ENCODE measurements at places on chromosomes 2 and 18.

- DNase-seq: no peak
These were observed 60.7 kb upstream of the ZNF532 start for GRCh38 chr18:58803978-58804377.

- DNase-seq: no peak
These were observed 32.3 kb downstream of the EML6 start for GRCh38 chr2:54755641-54756326.

- no peak for DNase-seq
These were observed 336.5 kb downstream of the DCDC2C start for GRCh38 chr2:4039896-4040295.

DNA sequence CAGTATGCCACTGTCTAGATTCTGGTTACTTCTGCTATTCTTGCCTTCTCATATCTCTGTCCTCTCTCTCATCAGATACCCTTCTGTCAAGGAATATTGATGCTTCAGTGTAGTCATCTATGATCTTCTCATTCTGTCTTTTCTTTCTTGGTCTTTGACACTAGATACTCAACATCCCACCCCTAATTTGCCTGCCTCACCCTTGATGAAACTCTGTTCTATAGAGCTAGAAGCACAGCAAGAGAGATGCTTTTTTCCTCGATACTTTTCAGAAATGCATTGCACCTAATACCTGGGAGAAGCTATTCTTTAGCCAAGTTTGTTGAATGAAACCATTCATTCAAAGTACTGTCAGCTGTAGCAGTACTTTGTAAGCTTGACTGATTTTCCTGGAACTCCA is 9.5 kb downstream of the SEPTIN2 start:
- DNase-seq: no peak

DNA sequence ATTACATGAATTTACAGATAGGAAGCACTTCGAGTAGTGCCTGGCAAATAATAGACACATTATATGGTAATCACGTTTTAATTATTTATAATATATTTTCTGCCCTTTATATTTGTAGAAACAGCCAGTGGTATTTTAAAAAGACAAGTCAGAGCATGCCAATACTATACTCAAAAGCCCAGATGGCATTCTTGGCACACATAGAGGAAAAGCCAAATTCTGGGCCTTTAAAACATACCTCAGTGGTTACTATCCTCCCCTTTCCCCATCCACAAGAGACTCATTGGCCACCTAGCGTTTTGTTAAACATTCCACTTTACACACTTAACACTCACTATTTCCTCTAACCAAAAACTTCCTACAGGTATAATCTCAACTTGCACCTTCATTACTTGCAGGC is 63.3 kb upstream of the ZNF804A start:
- no peak for DNase-seq

DNA sequence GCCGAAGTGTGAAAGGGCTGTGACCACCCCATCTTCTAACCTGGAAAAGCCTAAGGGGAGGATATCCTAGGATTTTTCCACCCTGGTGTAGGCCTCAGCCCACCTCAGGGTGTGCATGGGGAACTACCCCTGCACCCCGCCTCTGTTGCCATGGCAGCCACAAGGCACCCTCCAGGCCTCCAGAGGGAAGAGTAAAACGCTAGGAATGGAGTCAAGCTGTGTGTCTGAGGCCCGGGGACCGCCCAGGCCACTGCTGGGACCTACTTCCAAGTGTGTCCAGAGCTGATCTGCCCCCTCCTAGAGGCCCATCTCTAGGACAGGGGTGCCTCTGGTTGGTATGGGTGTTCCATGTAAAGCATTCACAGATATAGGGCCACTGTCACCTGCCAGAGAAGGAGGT is 86.7 kb downstream of the PLB1 start:
- no peak for DNase-seq

DNA sequence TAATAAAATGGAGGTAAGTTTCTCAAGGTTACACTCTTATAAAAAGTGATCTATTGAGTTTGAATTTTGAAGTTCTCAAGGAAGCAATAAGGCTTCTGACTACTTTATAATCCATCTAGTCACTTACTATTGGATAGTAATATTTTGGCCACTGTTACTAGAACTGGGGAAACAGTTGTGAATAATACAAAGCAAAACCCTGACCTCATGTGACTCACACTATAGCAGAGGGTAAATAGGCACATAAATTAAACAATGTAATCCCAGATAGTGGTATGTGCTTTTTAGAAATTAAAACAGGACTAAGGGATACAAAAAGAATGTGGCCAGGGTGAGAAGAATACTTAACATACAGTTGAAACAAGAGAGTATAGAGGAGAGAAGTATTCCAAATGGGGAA is 78.6 kb downstream of the CALCRL start:
- DNase-seq: peak; percentile 14

- DNase-seq: no peak
These were observed 49.0 kb downstream of the ZDBF2 start for GRCh38 chr2:206323486-206323885.

- no peak for DNase-seq
These were observed 141.8 kb downstream of the ACKR3 start for GRCh38 chr2:236711440-236711839.

DNA sequence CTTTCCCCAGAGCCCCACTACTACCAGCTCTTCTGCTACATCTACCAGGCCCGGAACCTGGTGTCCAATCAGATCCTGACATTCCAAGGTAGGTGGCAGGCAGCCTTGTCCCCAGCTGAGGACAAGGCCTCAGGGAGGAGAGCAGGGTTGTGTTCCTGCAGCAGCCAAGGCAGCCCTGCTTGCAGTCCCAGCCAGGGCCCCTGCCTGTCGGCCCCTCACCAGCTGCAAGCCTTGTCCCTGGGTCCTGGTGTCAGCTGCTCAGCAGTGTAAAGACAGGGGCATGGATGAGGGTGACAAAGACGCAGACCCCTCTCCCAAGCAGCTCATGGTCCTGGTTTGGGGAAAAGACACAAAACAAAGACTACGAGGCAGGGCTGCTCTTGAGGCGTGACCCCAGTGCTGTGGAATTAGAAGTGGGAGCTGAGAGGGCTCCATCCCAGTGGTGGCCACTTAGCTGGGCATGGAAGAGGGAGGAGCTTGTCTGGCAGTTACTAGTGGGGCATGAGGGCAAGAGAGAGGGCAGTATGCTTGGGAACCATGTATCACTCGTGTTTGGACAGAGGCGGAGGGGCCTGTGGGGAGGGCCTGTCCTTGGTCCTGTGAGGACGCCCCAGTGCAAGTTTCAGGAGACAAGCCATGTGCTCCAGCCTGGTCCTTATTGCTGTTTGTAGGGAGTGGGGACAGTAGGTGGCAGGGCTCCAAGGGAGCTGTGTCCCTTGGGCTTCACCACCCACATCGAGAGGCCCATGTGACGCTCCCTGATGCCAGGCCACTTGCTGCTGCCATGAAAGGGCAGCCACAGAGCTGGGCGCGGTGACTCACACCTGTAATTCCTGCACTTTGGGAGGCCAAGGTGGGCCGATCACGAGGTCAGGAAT is 47.5 kb downstream of the LMAN2L start:
- no peak for DNase-seq

GRCh38 chr2:23273786-23274185 is 111.2 kb upstream of the KLHL29 start:
- DNase-seq: no peak

DNA sequence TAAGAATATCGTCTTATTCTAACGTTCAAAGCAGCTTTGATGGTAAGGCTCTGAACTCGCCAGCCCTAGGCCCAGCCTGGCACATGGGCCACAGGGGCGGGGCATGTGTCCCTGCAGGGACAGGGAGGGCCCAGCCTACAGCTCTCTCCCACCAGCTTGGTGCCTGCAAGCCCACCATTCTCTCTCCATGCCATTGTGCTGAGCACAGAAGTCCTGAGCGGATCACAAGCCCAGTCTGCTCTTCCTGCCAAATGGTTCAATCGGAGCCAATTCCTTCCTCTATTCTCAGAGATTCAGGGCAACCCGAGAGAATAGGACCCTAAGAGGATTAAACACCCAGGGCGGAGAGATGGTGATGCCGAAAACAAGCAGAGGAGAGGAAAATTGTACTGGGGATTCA is 50.3 kb upstream of the APCDD1 start:
- DNase-seq: no peak

GRCh38 chr2:206084870-206085741 is 868 bp downstream of the INO80D start:
- DNase-seq: peak; percentile 20

DNA sequence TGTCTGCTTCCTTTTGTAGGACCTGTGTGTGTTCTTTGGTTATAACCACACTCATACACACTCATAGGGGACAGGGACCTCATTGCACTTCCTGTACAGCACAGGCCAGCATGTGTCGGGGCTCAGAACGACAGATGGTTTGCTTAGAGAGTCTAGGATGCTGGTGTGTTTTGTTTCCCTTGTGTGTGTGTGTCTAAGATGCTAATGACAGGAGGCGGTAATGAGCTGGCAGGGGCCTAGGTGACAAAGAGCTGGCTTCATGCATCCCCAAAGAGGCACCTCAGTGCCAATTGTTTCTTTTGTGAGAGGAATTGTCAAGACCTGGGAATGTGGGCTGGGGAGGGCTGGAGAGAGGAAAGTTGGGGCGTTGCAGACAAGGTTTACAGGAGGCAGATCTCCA is 66.6 kb downstream of the CELF4 start:
- DNase-seq: no peak

- DNase-seq: no peak
These were observed 312.2 kb upstream of the FAM98A start for GRCh38 chr2:33911327-33911726.

DNA sequence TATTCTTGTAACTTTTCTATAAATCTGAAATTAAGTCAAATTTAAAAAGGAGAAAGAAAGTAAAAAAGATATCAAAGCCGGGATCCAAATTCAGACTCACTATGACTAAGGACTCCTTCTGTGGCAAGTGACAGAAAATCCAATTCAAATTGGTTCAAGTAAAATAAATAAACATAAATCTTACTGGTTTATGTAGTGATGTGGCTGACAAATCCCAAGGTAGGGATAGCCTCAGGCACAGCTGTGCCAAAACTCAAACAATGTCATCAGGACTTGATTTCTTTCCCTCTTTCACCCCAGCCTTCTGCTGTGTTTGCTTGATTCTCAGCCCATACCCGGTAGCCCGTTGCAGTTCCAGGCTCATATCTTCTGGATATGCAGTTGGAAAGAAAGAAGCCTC is 284.6 kb downstream of the SP3 start:
- no peak for DNase-seq

DNA sequence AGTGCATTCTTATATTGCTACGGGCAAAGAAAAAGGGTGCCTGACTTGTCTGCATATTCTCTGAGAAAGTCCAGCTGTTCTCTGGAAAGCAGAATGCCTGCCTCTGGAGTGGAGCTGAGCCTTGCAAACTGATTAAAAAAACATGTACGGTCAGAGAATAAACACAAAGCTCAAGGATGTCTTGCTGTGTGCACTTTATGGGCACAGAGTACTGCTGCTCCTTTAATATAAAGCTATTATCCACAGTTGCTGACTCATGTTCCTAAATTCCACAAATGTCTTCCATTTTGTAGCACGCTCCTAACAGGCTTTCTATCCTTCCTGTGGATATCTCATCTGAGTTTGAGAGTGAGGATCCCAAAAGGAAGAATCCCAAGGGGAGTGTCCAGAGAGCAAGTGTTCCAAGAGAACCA is 229.0 kb downstream of the MREG start:
- peak; percentile 58 for DNase-seq

DNA sequence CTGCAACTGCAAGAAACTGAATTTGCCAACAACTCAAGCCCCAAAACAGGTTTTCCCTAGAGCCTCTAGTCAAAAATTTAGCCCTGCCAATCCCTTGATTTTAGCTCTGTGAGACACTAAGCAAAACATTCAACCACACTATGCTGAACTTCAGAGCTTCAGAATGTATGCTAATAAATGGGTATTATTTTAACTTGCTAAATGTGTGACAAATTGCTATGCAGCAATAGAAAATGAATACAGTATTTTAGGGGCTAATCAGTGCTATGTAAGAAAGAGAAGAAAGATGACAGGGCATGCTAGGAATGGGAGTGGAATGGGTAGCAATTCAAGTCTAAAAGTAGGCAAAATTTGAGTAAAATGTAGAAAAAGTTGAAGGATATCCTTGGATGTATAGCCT is 223.9 kb upstream of the NOL4 start:
- DNase-seq: no peak

GRCh38 chr2:222492683-222493082 is 68.3 kb downstream of the SGPP2 start:
- no peak for DNase-seq

- DNase-seq: peak; percentile 70
These were observed 101.7 kb upstream of the PGAP1 start for GRCh38 chr2:197028230-197028629.

- no peak for DNase-seq
These were observed 112.2 kb upstream of the COPS8 start for GRCh38 chr2:236973343-236973980.

- DNase-seq: peak; percentile 76
These were observed 838.1 kb upstream of the ACVR2A start for GRCh38 chr2:147006736-147007141.

GRCh38 chr2:101114268-101114783 is 36.9 kb downstream of the TBC1D8 start:
- DNase-seq: no peak

DNA sequence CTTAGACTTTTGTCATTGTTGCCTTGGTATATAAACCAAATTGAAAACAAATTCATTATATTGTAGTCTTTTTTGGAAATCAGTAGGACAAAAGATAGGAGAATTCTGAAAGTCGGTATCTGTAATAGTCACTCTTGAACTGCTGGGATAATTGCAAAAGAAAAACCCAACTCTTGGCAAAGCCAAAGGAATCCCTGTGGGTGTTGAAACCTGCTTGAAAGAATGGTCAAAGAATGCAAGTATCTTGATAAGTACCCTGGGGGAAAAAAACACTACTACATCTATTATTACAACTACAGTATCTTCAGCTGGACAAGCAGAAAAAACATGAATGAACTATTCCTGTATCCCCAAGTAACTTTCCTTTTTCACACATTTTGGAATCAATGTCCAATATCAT is 7.3 kb upstream of the FAM237A start:
- DNase-seq: peak; percentile 52

DNA sequence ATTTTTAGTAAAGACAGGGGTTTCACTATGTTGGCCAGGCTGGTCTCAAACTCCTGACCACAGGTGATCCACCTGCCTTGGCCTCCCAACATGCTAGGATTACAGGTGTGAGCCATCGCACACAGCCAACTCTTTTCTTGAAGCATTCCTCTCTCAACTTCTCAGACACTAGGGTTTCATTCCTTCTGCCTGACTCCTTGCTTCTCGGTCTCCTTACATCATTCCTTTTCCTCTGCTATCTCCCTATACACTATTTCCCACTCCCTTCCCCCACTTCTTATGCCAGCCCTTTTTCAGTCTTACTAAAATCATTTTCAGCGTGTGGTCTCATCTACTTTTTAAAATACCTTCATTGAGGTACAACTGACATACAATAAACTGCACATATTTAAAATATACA is 6.1 kb downstream of the SOS1 start:
- peak; percentile 65 for DNase-seq

- peak; percentile 21 for DNase-seq
These were observed 116.4 kb downstream of the CHN1 start for GRCh38 chr2:174888646-174889271.

DNA sequence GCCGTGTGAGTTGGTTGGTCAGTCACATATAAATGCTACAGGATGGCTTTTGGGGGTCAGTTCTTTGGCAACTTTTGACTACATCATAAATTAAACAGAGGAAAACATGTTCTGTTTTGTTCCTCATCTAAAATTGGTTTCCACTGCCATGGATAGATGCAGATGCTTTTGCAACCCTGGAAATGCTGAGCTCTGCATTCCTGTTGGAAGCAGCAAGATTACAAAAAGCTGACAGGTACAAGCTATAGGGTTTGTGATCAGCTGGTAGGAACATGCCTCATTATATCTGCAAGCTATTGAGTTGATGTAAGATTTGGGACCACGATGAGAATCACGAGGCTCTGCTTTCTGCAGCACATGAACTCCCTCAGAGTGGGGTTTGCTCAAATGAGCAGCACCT is 207.4 kb upstream of the TPO start:
- no peak for DNase-seq
